ENCODE measurements at places on chromosomes 5 and 9.

GRCh38 chr5:18281947-18282581 is 647.8 kb downstream of the TAF11L14 start:
- DNase-seq = no peak

DNA sequence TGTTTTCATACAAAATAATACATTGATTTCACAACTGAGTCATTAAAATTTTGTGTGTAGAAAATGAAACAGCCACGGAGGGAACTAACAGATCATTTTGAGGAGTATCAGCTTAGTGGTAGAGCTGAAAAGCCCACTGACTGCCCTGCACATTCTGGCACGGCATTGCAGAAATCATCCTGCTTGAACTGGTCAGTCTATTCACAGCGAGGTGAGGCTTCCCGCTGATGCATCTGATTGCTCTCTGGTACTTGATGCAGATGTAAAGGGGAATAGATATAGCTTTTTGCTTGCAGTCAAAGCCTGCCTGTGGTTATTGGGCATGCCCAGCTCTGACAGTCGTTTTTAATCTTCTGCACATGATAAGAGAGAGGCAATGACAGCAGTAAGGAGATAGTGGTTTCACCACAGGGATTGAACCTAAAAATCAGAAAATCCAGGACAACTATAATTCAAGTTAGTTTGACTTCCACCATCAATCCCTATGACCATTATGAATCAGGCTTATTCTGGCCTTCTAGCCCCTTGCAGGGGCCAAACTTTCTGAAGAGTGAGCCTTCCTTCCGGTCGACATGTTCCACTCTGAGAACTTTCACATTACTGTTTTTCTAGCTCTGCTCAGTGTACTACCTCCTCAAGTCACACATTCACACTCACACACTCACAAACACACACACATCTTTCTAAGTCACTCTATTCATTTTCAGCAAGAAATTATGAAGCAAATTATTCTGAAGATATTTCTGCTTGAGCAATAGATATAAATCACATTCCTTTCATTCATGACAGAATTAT is 782.8 kb upstream of the NUDT12 start:
- DNase-seq = no peak

GRCh38 chr5:159801303-159801702 is 115.0 kb upstream of the ADRA1B start:
- DNase-seq = no peak

- DNase-seq = no peak
These were observed 37.4 kb upstream of the SSBP2 start for GRCh38 chr5:81788329-81788728.

GRCh38 chr5:61625681-61626621 is 293.9 kb downstream of the ZSWIM6 start:
- DNase-seq = no peak

- no peak for DNase-seq
These were observed 6.4 kb downstream of the CSF1R start for GRCh38 chr5:150079909-150080461.
